ENCODE measurements at places on chromosomes 7 and 10.

DNA sequence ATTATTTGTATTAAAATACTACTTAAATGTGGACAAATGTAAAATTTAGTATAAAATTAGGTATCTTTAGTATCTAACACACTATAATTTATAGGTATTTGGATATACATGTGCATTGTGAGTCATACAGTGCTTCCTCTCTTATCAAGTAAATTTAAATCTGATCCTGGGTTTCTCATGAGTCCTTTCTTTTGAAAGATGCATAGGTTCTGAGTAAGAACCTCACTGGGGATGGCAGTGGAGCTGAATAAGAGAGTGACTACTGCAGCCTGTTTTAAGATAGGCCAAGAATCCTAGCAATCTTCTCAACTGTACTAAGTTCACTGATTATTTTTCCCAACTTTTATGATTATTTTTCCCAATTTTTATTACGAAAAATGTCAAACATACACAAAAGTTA, 16.2 kb downstream of the CEP55 start:
- DNase-seq, result no peak

DNA sequence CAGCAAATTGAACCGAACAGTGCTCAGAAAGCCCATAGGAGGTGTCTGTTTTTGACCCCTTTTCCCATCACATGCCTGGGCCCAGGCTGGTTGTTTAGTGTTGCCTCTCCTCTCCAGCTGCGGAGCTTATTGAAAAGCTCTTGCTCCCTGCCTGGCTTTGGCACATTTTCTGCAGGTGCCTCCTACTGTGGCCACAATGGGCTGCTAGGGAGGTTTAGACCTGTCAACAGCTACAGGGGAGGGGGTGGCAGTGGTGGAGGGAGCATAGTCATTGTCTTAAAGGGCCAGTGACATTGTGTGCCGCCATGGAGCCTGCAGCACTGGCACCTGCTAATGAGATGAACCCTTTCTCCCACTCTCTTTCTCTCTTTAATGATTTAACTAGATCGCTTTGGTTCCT, 13.2 kb upstream of the ENO4 start:
- no peak for DNase-seq

GRCh38 chr10:101071267-101071884, 9.6 kb downstream of the KAZALD1 start:
- DNase-seq, result peak; percentile 38

DNA sequence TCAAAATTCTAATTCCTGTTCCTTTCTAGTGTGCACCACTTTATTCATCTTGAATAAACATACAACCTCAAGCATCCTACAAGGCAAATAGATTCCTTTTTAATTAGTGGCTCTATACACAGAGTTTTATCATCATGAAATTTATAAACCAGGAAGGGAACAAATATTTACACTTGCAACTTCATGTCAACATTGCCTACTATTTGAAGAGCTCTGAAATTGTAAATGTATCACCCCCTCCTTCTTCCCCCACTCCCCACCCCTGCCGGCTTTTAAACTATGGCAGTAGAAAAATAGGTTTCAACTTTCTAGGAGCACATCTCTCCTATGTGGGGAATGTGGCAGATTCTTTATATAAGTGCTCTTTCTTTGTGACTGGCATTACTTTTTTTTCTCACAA, 49.6 kb downstream of the KAT6B start:
- no peak for DNase-seq

GRCh38 chr7:47576866-47577306, 5.0 kb downstream of the TNS3 start:
- no peak for DNase-seq

GRCh38 chr10:101782811-101783735, at the start of gene NPM3:
Gene NPM3 (minus strand): TSS chr10:101783446. CDS start chr10:101783390, 56 bp downstream.
- peak; percentile 93 for DNase-seq

- no peak for DNase-seq
These were observed 249.9 kb downstream of the SKAP2 start for GRCh38 chr7:26614503-26614902.

GRCh38 chr7:25408876-25409275, 180.6 kb upstream of the NPVF start:
- no peak for DNase-seq

DNA sequence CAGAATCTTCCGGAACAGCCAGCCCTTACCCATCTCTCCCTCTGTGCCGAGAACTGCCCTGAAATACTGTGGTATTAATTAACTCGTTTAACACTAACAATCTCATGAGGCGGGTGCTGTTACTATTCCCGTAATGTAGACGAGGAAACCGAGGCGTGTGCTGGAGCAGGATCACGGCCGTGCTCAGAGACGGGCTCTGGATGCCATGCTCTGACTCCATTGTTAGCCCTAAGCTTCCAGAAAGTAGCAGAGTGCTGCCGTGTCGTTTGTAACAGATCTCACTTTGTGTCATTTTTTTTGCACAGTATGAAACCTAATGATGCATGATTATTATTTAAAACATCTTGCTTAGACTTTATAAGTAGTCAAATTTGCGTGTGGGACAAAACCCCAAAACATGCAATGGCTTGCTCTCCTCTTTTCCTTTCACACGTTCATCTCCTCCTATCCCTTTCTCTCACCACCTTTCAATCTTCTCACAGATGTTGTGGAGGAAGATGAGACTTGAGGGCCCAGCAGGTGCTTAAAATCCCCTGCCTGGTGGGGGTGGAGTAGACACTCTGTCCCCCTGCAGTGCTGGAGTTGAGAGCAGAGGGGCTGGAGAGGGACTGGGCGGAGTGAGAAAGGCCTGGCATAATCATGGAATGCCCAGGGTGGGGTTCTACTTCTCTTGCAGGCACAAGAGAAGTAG, 482 bp upstream of the ACTR3C start:
- DNase-seq, result no peak

- no peak for DNase-seq
These were observed 18.7 kb downstream of the MGAM2 start for GRCh38 chr7:142130267-142130666.

GRCh38 chr10:46232084-46232483, 54.7 kb upstream of the ANTXRL start:
- DNase-seq, result no peak

GRCh38 chr7:92466682-92467081, 11.1 kb downstream of the ERVW-1 start:
- DNase-seq, result no peak

DNA sequence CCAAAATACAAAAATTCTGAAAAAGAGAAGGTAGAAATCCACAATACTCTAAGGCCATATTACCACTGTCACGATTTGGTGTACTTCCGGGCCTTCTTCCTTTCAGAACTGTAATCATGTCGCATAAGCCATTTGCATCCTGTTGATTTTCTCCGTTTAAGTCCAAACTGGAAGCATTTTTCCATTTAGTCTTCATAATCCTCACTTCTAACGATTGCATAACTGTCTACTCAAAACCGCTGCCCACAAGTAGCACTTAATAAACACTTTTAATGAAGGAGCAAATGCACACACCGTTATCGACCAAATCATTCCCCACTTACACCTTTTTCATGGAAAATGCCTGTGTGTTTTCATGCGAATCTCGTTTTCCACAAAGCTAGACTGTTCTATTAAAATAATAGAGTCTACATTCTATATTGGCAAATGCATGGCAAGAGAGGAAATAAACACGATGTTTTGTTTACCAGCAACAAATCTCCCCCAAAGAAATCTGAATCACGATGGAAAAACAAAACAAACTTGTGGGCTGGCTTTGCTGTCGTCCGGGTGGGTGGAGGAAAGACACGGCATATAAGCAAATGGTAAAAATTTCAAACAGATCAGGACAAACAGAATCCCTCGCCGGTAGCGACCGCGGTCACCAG, 1.0 kb downstream of the ATE1 start:
- DNase-seq, result no peak

- DNase-seq, result no peak
These were observed 45.7 kb downstream of the COL28A1 start for GRCh38 chr7:7490003-7490402.

- DNase-seq, result peak; percentile 23
These were observed 10.6 kb upstream of the GRB10 start for GRCh38 chr7:50793120-50793946.

DNA sequence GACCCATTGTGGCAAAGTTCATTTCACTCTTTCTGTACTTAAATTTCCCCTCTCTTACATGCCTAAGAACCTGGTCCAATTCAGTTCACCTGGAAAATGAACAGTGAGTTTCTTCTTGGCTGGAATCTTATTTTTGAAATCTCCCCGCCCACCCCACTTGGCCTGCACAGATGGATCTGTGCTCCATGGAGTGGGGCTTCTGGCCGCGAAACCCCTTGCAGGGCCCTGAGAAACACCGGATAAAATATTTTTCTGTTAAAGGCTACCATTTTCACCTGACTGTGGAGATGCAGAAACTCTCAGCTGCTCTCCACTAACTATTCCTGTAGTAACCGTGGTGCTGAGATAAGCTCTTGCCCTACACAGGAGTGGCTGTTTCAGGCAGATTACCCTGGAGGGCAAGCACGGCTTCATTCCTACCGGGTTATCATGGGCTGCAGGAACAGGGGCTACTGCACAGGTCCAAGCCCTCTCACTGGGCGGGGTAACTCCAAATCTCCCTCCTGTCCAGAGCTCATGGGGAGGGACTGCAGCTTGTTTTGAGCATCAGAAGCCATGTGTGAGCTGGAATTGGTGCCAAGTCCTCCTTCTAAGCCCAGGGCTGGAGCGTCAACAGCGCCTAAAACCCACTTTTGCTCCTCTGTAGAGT, 118.9 kb downstream of the PRPF18 start:
- DNase-seq, result no peak

GRCh38 chr7:130493275-130493873, 1.5 kb downstream of the MEST start:
- DNase-seq, result no peak

DNA sequence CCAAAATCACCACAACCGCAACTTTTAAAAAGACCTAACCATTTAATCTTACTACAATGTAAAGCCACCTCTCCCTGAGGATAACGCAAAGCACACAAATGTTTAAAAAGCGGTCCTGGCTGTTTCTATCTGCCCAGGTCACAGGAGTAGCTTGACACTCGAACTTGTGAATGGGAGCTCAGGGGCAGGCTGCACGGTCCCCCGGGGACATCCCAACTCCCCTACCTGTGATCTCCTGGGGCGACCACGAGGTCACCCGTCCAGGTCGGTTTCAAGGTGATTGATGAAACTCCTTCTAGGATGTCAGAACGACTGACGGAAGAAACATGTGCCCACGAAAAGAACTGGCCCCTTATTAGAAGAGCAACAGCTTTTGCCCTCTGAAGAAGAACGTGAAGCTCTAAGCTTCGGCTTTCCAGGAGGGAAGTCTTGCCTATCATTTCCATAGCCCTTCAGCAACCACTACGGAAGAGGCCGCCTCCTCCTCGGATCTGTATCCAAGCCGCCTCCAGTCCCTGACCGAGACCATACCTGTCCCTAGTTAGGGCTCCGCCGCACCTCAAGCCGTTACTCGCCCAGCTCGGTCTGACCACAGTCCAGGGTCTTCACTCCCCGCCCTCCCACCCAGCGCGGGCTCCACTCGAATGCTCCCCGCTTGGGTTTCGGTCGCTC, 459 bp downstream of the CYCS start:
- DNase-seq, result peak; percentile 22

DNA sequence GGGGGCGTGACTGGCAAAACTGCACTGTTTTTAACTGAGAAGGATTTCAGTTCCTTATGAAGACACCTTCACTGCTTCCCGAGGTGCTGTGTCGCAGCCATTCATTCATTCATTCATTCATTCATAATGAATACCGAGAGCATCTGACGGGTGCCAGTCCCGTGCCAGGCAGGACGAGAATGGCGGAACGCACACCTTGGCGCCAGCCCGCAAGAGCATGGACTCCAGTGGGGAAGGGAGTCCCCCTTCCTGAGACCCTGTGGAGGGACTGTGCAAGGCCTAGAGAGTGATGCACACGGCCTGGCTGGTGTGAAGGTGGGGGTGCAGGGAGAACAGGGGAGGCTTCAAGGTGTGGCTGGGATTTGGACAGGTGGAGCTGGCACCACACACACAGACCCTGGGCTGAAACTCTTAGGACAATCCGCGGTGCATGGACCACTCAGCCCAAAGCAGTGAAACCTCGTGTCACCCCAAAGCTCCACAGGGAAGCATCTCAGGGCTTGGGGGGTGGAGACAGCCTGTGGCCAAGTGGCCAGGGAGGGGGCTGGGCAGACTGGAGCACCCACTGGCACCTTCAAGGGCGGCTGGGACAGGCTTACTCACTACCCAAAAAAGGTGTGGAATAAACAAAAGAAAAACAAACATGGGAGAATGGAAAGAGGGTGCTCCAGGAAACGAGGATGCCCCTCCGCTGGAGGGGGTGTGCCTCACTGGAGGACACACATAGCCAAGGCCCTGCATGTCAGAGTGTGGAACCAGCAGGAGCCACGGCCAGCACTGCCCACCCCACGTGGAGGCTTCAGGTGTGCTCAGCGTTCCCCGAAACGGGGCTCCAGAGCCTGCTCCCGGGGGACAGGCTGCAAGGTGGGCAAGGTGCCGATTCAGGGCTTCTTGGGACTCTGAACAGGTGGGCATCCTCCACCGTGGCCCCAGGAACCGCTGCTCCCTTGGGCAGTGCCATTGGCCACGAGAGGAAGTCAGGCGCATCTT, 37.7 kb downstream of the EBF3 start:
- DNase-seq, result no peak

DNA sequence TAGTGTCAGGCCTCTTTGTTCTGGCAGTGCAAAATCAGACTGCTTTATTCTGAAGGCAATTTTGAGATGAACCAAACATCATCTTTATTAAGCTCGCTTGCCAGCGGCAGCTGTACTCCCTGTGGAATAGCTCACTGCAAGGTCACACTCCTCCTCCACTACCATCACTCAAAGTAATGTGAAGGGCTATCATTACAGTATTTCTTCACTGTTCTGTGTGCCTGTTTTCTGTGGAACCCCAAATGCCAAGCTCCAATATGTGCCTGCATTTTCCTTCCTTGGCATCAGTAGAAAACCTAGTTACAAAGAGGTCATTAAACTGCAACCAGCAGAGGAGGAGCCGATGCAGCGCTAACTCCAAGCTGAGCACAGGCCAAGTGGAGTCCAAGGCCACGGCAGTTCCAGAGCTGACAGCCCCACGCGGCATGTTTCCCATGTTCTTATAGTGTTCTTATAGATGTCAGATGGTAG, 21.4 kb downstream of the BCCIP start:
- DNase-seq, result no peak

DNA sequence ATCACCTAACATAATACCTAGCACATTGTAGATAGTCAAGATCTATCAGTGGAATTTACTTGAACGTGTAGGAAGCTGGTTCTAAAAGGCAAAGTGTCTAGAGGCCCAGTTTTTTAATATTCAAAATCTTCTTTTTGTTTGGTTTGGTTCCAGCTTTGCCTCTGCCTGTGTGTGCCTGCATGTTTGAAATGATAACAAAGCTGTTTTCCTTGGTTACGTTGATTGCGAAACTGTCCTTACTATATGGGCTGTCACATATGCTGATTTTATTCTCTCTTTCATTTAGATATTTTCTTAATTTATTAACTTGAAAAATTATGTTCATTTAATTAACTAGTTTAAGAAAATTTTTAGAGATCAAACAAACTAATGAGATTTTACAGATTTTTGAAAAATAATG, 237.3 kb downstream of the SEMA3A start:
- DNase-seq, result no peak

GRCh38 chr10:132611986-132612385, 74.4 kb downstream of the INPP5A start:
- no peak for DNase-seq

Data from activated CD4-positive, alpha-beta T cell treated with anti-CD3 and anti-CD28 coated beads, Interleukin-2, amount 50 U/mL, for 48 hours (primary cell).